Jurkat, Clone E6-1 (cell line): ENCODE measurements at places on chromosomes 5 and 9.

DNA sequence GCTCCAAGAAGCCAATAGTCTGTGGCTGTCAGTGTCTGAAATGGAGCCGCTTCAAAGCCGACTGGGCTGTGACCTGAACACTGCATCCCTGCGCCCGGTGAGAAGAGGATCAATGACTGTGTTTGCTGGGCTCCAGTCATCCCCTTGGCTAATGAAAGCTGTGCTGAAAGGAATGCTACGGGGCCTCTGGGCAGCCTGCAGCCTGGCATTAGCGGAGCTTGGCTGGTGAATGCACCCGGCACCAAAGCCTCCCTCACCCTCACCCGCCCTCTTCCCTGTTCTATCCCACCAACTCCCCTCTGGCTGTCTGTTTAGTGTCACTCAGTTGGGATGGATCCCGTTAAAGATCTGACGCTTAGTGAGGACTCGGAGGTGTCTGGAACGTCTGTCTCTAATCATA, 355.3 kb downstream of the BNC2 start:
- no peak for DNase-seq

- no peak for DNase-seq
These were observed 11.4 kb downstream of the LAMC3 start for GRCh38 chr9:131020388-131020787.

DNA sequence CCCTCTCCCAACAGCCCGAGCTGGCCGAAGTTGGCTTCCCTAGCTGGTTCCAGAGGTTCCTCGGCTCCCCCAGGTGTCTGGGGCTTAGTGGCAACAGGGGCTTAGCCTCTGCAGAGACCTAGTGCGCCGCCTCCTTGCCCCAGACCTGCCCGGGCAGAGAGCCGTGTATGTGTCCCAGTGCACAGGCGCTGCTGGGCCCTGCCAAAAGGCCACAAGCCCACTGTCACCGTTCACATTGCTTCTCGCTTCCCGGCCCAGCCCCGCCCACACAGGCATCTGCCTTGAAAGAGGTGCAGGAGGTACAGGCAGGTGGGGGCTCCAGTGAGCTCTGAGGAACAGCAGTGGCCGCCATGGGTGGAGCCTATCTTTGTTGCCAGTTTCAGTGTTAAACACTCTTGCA, 2.5 kb upstream of the CACFD1 start:
- no peak for DNase-seq

- DNase-seq, result no peak
These were observed 278.4 kb downstream of the NSG2 start for GRCh38 chr5:174323878-174324281.

- no peak for DNase-seq
These were observed 701 bp downstream of the PARP8 start for GRCh38 chr5:50667023-50667652.

DNA sequence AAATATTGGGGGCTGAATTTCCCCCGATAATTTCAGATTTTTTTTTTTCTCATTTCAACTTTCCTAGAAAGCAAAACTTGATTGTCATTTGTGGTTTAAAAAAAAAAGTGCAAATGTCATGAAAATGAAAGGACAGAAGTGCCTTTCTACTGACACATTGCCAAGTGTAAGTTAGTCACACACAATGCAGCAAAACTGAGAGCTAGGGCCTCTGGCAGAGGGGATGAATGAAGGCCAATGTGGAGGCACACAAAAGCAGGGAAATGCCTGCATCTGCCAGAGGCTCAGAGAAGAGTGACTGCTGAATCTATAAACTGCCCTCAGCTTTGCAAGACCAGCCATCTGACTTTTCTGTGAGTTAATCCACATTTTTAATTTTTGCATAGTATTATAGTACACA, 6.8 kb upstream of the IFNA5 start:
- DNase-seq, result no peak

DNA sequence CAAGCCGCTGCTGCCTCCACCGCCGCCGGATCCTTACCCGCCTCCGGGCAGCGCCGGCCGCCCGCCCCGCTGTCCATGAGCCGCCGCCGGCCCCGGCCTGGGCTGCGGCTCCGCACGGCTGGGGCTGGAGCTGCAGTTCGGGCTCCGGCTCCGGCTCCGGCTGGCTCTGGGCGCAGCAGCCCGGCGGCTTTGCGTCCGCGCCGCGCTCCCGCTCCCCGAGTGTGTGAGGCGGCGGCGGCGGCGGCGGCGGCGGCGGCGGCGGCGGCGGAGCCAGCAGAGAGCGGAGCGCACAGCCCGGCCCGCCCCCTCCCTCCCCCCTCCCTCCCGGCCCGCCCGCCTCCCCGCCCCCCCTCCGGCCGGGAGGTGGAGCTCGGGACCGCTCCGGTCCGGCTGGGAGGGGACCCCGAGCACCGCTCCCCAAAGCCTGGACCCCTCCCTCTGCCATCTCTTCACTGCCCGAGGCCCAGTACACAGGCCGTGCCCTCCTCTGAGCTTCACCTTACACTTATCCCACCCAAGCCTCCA, at the start of gene PCDH1:
Gene PCDH1 (minus strand): TSS at position 225 of the 525 bp plus-strand sequence. CDS start 148 bp downstream, at position 77.
- no peak for DNase-seq
